ENCODE measurements at places on chromosomes 2 and 18.
A peak's percentile ranks its signal among the peaks of the same experiment; 100 is the strongest.

GRCh38 chr2:224319750-224320149 lies 82.2 kb downstream of the FAM124B start:
- DNase-seq, result no peak

- no peak for DNase-seq
These were observed 10.8 kb upstream of the TAF4B start for GRCh38 chr18:26215247-26215970.

- no peak for DNase-seq
These were observed 71.5 kb downstream of the SFXN5 start for GRCh38 chr2:72999729-73000725.

GRCh38 chr2:88746929-88747490 lies 55.5 kb downstream of the RPIA start:
- no peak for DNase-seq

DNA sequence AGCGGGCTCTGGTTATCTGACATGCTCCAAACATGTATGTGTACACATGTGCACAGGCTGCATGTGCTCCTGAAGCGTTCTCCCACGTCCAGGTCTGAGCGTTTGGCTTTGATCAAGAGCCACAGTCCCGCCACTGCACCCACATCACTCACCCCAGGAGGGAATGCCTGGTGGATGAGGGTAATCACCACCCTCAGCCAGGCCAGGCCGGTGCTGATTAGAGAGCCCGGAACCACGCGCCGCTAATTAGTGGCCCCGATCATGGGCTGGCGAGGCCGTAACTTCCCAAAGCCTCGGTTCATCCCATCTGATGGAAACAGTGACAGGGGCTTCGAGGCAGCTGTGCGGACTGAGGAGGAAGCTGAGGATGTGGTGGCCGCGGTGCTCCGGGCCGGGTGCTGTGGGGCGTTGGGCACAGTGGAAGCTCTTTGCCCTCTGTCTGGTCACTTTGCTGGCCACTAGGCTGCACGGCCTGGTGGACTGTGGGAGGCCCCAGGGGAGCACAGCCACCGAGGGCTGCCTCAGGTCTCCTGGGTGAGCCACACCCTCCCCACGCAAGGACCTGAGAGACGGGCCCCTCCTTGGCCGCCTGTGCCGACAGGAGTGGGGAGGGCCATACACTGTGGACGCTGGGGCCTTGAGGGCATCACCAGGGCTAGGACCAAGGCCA lies 219.4 kb downstream of the TWIST2 start:
- DNase-seq, result no peak

DNA sequence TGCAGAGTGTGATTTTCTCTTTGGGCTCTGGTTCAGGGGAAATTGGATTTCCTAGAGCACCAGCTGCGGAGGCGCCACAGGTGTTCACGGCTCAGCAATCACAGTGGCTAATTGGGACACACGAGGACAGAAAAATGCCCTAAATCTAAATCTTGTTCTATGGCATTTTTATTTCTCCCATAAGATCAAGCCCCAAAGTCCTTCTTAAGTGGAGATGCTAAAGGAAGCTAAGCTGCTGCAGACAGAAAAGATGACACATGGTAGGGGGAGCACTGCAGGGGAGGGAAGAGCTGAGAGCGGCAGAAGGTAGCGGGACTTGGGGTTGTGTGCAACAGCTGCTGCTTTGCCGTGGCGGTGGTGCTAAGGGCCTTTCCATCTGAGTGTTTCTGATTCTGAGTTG lies 280.6 kb downstream of the MYT1L start:
- peak; percentile 83 for DNase-seq

- no peak for DNase-seq
These were observed 33.7 kb downstream of the CTDP1 start for GRCh38 chr18:79713341-79713740.

GRCh38 chr2:112646102-112646719 lies 472 bp downstream of the SLC20A1 start:
- peak; percentile 33 for DNase-seq

- no peak for DNase-seq
These were observed 100.2 kb downstream of the CYRIA start for GRCh38 chr2:16565481-16565880.

DNA sequence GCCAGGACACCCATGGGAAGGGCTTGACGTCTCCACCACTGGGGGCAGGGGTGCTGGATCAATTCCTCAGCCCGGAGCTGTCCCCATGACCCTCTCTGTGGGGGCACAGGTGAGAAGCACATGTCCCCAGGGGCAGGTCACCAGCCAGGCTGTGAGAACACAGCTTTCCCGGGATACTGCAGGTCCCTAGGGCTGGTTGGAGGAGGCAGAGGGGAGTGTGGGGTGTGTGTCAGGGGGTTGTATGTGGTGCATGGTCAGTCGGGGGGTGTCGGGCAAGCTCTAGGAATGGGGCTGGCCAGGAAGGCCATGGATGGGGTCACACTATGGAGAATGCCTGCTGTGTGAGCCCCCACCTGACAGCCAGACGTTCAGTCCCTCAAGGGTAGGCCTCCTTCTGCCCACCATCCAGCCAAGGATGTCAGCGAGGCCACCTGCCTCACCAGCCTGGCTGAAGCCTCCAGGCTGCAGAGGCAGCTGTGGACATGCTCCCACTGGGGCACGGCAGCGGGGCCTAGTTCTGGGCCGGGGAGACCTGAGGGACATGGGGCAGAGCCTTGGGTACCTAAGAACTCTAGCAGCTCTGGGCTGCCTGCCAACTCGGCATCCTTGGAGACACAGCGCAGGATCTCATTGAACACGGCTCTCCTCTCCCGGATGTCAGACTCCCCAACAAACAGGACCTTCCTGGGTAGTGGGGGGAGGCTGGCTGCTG lies 10.3 kb downstream of the HS1BP3 start:
- no peak for DNase-seq

DNA sequence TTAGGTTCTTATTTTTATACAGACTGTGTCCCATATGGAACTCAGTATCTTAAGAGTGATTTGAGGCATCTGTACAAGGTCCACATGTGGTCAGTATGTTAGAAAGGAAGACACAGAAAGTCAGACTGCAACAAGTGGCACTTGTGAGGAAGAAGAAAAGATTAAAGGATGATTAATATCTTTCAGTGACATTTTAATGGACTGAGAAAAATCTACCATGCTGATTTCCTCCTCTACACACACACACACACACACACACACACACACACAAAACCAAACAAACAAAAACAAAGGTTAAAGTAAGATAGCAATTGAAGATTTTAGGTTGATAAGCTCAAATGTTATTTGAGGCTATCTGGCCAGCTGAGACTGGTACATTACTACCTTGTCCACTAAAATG lies 94.5 kb upstream of the CHRNA1 start:
- no peak for DNase-seq

DNA sequence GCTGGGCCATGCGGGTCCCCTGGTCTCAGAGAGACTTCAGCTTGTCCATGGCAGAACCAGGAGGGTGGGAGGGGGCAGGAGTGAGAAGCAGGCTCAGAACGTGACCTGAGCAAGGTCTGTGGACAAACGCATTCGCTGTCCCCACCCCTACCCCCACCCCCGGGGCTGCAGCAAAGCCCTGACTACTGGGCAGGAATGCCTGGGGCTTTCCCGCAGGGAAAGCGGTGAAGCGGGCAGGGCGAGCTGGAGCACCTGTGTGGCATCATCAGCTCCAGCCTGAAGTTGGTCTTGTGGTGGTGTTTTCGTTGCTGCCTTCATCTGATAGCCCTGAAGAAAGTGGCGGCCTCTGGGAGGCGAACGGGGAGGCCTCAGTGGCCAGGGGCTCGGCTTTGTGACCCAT lies 26.1 kb upstream of the ALKAL2 start:
- DNase-seq, result no peak

- DNase-seq, result no peak
These were observed 314.0 kb upstream of the REV1 start for GRCh38 chr2:99803846-99804245.

DNA sequence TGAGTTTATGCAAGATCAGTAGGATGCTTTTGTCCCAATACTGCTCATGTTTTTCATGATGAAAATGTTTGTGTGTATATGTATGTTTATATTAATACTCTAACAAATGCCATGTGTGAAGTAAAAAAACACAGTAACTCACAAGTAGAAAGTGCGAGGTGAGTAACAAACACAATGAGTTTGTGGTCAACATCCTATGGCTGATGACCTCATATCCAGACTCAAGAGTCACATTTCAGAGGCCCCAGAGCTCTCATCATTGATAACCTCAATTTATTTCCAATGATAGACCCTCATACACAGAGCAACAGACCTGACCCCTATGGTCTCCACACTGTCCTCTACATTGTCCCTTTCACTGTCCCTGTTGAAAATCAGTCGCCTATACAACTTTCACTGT lies 34.5 kb downstream of the ZNF519 start:
- DNase-seq, result no peak

- DNase-seq, result no peak
These were observed 760.2 kb upstream of the SLC39A10 start for GRCh38 chr2:194896871-194897270.

DNA sequence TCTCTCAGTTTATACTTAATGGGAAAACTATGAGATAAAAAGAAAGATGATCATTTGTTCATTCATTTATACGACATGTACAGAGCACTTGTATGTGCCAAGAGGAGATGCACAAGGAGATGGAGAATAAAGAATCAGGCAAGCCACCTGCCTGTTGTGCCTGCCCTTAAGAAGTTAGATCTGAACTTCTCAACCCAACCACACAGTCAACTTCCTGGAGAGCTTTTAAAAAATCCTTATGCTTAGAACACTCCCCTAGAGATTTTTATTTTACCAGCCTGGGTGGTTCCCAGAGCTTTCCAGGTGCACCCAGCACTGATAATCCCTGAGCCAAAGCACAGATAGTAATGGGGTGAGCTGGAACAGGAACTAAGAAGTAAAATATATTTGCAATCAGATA lies 18.5 kb downstream of the AKAIN1 start:
- DNase-seq, result no peak

DNA sequence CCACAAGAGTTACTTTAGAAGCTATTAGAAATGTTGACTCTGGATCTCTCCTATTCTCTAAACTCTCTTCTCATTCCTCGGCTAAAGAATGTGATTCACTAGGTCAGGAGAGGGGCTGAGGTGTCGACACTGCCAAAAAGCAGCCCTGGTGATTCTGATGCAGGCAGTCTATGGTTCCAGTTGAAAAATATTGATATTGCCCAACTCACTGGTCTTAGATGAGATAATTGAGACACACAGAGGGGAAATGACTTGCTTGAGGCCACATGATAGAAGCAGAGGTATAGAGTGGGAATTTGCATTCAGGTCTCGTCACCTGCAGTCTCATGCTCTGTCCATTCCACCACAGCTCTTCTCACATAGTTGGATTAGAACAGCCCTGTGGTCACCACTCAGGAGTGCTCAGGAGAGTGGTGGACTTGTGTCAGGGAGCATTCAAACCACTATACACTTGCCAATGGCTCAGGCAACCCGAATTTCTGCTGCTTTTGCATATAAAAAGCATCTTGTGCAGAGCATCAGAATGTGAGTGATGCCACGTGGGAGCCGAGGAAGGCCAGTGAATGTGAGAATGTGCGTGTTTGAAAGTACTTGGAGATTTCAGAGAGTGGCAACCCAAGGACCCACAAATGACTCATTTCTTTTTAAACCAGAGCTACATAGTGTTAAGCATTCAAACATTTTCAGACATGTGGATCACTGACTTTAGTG lies 65.1 kb upstream of the CTLA4 start:
- DNase-seq, result no peak

- peak; percentile 5 for DNase-seq
These were observed 174.1 kb downstream of the DDX1 start for GRCh38 chr2:15765686-15766302.

GRCh38 chr2:142992840-142993239 lies 115.4 kb downstream of the KYNU start:
- no peak for DNase-seq

GRCh38 chr2:42510608-42511243 lies 16.9 kb upstream of the KCNG3 start:
- DNase-seq, result no peak

DNA sequence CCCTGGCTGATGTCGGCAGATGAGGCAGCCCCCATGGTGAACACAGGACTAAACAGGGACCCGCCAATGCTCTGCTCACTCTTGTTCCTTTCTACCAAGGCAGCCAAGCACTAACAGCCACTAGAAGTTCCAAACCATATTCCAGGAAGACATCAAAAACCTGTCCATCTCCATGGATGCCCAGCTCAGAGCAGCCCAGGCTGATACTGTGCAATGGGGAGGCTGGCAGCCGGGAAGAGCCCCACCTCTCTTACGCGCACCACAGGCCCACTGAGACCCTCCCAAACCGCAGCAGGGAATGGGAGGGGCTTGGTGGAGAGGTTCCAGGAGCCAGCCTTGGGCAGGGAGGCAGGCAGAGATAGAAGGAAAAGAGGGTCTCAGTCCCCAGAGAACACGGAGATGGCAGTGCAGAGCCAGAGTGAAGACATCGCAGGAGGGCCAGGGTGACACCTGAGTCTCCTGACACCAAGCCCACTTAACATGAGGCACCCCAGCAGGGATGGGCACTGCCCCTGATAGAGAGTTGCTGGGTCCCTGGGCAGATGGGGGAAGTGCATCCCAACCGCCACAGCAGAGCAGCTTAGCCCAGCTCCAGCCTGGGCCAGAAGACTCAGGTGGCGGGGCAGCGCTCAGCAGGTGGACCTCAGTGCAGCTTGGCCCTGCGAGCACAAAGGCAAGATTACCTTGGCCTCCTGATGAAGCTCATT lies 3.4 kb downstream of the HS6ST1 start:
- no peak for DNase-seq

DNA sequence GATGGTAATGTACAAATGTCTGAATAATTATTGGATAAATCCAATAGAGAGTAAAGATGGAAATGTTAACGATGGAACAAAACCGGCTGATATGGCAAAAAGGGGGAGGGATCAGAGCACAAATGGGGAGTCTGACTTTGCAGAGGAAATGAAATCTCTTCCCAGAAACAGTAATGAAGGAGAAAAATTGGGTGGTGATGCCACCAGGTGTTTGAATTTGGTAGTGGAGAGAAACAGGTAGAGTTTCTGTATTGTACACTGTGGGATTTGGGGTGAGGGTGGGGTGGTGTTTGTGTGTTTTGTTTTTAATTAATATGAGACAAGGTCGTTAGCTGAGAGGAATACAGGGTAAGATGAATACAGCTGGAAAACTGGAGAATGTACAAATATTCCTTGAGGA lies 20.4 kb upstream of the XDH start:
- no peak for DNase-seq

GRCh38 chr18:44033144-44033701 lies 647.5 kb upstream of the SETBP1 start:
- no peak for DNase-seq

Data from WERI-Rb-1 (cell line).